ENCODE measurements at places on chromosomes 1 and 21. TPM values are rescaled to one million over a fixed set of nuclear protein-coding genes. Genes with fewer than 3 reads are reported as not detected.

Gene HTR1D
- total RNA-seq = 3.8 TPM

GRCh38 chr1:224302947-224303346 lies 27.0 kb downstream of the NVL start:
- DNase-seq = no peak

GRCh38 chr1:226332947-226333346 lies 24.0 kb upstream of the LIN9 start:
- no peak for DNase-seq

- DNase-seq = peak; percentile 16
Observed at GRCh38 chr1:19337289-19337688, 25.2 kb downstream of the SLC66A1 start.

- no peak for DNase-seq
Observed at GRCh38 chr1:68015971-68016370, 34.5 kb downstream of the DIRAS3 start.
